ENCODE measurements at places on chromosomes 5 and 9.

- DNase-seq: no peak
Measured at GRCh38 chr5:89686081-89686765, 723.3 kb downstream of the CETN3 start.

GRCh38 chr5:109281136-109281690 lies 128.6 kb downstream of the PJA2 start:
- no peak for DNase-seq

DNA sequence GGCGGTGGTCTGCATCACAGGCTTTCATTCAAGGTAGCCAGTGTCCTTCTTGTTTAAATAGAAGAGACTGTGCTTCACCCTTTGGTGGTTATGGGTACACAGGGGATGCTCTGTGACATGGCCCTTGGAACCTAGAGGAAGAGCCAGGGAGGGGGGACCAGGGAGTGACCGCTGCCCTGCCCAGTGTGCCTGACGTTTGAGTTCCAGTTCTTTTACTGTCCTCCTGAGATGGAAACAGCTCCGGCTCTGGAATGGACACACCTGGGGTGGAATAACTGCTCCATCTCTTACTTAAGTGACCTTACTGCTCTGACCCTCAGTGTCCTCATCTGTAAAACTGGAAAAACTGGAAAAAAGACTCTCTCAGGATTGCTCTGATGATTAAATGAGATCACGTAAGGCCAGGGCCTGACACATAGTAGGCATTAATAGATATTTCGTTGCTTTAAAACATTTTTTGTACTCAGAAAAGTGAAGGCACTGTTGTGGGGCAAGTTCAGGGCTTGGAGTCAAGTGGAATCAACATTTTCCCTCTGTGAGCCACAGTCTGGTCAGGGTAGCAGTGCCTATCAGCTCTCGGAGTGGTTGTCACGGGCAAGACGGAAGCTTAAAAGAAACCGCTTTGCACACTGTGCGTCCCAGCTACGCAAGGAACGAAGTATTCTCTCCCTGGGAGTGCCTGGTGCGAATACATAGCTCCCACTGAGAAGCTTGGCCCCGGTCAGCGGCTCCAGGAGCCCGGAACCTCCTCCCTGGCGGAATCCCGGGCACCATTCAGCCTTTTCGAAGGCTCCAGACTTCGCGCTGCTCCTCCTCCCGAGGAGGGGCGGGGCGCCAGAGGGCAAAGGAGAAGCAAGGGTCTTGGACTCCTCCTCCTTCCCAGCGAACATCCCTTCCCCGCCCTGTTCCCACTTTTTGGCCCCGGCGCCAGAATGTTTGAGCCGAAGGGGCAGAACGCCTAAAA lies 5.8 kb downstream of the POU4F3 start:
- no peak for DNase-seq

DNA sequence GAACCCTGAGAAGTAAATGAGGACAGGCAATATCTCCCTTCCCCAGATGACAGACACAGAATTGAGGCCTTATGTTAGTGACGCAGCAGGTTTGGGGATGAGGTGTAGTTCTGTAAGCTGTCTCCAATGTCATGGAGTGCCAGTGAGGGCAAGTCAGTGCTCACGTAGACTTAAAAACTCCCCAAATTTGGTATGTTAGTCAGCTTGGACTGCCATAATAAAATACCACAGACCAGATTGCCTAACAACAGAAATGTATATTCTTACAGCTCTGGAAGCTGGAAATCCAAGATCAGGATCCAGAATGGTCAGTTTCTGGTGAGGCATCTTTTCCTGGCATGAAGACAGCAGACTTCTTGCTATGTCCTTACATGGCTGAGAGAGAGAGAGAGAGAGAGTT lies 14.9 kb downstream of the FOXI1 start:
- DNase-seq: no peak

GRCh38 chr9:122786338-122786737 lies 2.4 kb upstream of the OR5C1 start:
- DNase-seq: no peak

- no peak for DNase-seq
Measured at GRCh38 chr9:7653262-7653661, 146.3 kb downstream of the DMAC1 start.

GRCh38 chr9:128886211-128886891 lies 4.4 kb downstream of the LRRC8A start:
- DNase-seq: no peak

GRCh38 chr5:152462021-152462721 lies 57.1 kb upstream of the NMUR2 start:
- no peak for DNase-seq

DNA sequence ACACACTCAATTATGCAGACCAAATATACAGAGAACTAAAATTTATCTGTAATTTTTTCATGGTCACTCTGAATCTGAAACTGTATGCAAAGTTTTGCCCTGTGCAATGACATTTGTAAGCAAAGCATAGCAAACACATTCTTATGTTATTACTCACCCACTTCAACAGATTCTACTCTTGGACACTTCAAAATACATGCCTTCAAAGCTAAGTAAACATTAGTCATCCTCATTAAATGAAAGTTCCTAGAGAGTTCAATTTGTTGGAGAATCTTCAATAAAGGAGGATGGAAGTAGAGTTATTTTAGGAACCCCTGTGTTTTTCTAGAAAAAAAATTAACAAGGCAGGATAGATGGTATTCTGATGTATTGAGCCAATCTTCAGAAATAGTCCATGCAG lies 639.7 kb upstream of the C9orf72 start:
- DNase-seq: no peak

DNA sequence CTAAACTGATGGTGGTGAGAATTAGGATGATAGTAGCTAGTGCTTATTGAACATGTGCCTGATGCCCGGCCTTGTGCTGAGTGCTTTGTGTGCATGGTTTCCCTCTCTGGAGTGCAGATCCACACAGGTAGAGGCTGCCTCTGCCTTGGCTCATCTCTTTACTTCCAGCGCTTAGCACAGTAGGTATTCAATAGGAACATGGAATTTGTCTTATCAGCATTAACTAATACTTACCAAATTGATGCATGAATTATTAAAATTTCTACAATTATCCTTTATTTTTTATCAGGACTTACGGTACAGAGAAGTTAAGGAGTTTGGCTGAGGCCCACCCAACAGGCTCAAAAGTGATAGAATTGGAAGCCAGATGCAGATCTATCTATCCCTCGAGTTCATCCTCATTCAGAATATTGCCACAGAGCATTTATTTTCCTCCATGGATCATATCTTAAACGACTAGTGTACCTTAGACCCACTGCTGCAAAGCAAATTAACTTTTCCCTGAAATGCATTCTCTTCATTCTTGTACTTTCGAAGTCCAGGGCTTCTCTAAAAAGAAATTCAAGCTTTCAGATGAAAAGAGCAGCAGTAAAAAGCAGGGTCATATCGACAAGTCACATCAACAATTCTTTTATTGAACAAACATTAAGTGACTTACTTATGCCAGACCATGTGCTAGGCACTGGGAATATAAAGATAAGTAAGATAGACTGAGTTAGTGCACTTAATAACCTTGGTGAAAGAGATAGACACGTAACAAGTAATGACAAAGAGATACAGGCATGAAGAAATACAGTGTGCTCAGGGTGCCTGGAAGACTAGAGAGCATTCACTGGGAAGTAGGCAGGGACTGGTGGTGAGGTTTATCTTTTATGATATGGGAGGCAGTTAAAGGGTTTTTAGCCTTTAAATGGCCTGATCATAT lies 290.0 kb downstream of the ARRDC3 start:
- DNase-seq: no peak

DNA sequence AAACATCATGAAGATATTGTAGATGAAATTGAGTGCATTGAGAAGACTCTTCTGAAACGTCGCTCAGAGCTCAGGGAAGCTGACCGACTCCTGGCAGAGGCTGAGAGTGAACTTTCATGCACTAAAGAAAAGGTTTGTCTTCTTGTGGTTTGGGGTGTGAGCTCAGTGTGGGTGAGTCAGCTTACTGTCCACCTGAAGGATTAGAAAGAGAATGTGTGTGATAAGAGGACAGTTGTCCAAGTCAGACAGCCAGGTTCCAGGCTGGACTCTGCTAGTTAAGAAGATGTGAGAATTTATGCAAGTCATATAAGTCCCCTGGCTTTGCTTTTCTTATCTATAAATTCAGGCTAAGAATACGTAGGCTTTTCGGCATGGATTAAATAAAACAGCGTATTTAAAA lies 46.9 kb downstream of the RAB14 start:
- DNase-seq: no peak

DNA sequence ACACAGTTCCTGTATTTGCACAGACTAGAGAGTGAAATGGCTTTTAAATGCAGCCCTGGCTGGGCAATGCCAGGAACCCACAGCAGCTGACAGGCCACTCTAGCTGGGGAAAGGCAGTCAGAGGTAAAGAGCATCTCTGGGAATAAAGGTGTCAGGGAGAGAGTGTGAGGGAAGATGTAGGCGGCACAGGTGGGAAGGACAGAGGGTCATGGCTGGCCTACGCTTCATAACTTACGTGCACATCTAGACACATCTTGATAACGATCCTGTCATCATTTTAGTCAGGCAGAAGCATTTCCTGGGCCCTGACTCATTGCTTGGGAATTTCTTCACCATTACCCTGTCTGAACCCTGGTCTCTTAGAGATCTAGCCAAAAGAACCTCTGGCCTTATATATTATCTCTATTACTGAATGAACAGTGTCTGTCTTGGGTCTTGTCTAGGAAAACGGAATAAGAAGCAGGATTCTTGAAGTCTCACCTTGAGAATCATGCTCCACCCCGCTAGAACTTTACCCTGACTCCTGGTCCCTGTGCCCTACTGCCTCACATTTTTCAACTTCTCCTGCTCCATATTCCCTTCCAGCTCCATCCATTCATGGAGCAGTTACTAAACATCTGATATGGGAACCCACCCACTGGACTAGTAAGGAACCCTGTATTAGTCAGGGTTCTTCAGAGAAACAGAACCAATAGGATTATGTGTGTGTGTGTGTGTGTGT lies 106.4 kb upstream of the ELL2 start:
- DNase-seq: no peak

DNA sequence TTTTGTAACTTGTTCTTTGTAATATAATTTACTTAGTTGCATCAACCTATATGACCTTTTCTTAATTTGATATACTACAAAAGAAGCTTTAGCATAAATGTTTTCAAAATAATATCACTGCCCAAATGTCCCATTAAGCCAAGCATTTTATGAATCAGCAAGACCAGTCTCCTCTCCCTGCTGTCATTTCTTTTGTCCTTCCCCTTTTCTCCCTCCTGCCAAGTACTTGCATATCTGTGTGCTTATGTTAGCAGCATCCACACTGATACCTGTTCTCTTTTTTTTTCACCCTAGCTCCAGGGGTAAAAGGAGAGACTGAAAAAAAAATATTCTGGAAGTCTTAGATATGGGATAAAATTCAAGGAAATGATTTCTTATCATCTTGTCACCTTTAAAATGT lies 69.7 kb downstream of the ZSWIM6 start:
- no peak for DNase-seq

DNA sequence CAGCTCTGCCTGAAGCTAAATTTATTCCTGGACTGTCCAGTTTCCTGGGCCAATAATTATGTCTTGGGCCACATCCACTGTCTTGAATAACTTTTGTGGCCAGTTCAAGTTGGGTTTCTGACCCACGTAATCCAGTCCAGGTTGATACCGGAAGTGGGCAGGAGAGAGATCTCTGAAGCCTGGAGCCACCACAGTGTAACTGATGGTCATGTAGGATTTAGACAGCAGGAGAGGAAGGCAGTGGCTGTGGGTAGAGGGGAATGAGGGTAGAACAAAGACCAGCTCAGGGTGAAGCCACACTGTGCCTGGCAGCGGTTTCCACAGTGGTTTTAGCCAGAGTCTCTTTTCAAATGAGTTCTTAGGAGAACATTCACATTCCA lies 30.2 kb downstream of the SH3PXD2B start:
- DNase-seq: no peak

- no peak for DNase-seq
Measured at GRCh38 chr9:5684101-5684500, 55.2 kb downstream of the RIC1 start.
